ENCODE measurements at places on chromosomes 7 and 10.

DNA sequence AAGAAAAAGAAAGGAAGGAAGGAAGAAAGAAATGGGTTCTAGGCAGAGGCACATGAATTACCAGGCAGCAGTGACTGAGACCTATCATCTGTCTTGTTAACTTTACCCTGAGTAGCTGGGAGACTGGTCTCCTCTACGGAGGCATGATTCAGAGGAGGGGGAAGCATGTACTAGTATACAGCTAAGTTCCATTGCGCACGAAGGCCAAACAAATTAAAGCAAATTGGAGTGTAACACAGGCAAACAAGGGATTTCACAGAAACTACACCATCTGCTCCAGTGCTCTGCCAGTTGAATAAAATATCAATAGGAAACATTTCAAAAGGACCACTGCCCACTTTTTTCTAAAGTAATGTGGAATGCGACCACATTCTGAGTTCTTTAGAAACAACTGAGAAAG, 65.9 kb upstream of the RSU1 start:
- no peak for DNase-seq

DNA sequence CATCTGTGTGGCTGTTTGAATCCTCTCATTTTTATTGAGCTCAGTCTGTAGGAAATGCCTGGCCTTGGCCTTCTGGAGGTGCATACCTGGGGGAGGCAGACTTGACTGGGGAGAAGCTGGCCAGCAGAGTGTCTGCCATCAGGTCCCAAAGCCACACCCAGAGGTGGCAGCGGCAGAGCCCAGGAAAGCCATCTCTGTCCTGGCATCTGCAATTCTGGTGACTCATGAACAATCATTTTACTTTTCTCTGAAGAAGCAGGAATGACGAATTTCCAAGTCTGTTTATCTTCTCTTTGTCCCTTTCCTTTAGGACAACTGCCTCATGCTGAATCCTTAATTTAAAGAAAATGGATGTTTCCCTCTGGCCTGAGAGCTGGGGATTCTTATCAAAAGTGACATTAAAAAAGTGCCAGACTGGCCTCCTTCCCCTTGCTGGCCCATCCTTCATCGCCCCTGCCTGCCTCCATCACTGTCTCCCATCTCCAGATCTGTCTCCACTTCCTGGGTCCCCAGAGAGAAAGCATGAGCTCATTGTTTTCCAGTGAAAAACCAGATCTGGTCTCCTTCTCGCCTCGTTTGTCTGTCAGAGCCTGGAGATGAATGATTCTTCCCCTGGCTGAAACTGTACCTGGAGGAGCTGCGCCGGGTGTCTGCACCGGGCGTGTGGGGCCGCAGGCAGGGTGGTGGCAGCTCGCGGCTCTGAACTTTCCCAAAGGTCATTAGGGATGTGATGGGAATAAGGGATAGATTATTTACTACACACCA, 124.5 kb downstream of the TMEM178B start:
- DNase-seq, result no peak

GRCh38 chr10:47031211-47031900, 120.1 kb downstream of the PTPN20 start:
- peak; percentile 2 for DNase-seq

DNA sequence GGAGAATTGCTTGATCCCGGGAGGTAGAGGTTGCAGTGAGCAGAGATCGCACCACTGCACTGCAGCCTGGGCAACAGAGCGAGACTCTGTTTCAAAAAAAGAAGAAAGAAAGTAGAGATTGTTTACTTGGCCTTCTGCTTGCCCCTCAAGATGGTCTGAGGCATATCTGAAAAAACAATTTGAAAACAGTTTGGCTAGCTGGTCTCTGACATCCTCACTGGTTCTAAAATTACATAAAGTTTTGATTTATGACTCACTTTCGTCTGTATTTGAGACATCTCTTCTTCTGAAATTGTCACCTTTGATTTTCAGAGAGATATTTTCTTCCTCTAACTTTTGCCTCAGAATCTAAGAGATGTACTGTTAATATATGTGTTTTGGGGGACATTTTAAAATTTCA, 49.6 kb upstream of the HELLS start:
- DNase-seq, result no peak

- DNase-seq, result no peak
Measured at GRCh38 chr10:7986851-7987250, 67.6 kb upstream of the GATA3 start.

GRCh38 chr10:22323538-22324305, 2.8 kb downstream of the BMI1 start:
- no peak for DNase-seq

- DNase-seq, result no peak
Measured at GRCh38 chr7:50677638-50677996, 105.1 kb downstream of the GRB10 start.

GRCh38 chr10:48309711-48310226, 3.3 kb downstream of the MAPK8 start:
- DNase-seq, result no peak

GRCh38 chr10:77625379-77625778, 12.2 kb downstream of the KCNMA1 start:
- DNase-seq, result no peak

- no peak for DNase-seq
Measured at GRCh38 chr10:24862589-24862988, 89.8 kb downstream of the PRTFDC1 start.

- no peak for DNase-seq
Measured at GRCh38 chr10:42753507-42754154, 29.0 kb upstream of the BMS1 start.

DNA sequence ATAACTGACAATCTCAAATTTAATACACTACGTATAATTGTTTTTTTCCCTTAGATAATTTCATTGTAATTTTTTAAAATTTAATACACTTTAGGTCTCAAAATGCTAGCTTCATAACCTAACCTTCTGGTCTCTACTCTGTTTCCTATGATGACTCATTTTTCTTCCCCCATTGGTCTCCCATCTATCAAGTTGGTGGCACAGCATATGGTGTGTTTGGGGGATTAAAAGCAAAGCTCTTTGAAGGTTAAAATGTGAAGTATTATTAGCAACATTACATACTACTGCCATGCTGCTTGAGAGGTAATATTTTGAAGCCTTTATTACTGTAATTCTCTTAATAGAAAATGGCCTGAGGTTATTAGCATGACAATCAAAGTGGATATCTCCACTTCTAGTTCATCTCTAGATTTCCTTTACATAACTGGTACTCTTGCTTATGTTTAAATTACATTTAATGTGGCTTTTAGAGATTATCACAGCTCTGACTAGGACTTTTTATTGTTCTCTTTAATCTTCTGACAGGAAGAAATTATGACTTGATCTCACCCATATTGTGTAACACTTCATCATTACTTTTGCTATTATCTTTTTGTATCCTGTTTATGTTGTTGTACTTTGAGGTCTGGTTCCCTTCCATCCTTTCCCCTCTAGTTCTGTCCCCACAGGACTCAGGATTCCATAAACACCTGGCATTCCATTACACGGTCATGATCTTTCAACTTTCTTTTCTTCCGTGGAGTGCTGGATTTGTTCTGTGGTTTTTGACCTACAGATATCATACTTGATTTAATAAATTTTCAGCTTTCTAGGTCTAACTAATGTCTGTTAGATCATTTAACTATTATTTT, 185.1 kb downstream of the SEMA3D start:
- DNase-seq, result no peak

GRCh38 chr10:63692220-63692896, 171.2 kb downstream of the REEP3 start:
- DNase-seq, result no peak

GRCh38 chr10:119940487-119940886, 48.0 kb downstream of the SEC23IP start:
- no peak for DNase-seq

GRCh38 chr10:19819419-19820033, 3.3 kb downstream of the PLXDC2 start:
- no peak for DNase-seq

DNA sequence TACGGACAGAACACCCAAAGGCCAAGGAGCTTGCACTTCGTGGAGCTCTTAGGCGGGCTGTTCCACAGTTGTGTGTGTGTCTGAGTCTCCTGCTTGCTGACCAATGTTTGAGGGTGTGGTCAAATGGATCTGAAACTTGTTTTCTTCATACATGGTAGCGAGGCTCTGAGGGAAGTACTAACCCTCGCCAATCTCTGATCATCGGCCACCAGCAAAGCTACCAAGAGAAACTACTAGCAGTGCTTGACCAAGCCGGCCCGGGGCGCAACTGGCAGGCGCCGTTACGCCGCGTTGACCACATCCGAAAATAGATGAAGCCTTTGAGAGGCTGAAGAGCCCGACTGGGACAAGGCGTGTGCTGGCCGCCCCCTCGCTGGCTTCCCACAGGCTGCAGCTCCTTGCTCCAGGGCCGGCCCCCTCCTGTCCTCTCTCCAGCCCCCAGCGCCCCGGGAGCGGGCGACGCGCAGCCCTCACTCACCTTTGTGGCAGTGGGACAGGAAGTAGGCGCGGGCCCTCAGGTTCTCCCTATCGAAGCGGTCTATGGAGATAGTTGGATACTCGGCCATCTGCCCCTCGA, 384 bp downstream of the DCLRE1C start:
- no peak for DNase-seq

DNA sequence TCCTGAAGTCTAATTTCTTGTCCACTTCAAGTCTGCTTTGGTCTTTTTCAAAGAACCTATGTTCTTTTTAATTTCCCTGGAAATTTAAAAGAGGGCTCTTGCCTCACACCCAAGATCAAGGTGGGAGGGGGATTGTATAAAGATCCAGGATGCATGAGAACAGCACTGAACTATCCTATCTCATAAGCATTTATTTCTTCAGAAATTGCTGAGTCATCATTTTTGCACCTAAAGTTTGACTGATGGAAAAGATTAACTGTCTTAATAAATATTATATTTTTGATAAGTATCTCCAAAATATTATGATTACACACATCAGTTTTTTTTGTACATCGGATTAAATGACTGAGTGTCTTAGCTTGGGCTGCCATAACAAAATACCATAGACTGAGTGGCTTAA, 90.5 kb downstream of the RPS24 start:
- DNase-seq, result no peak

- DNase-seq, result no peak
Measured at GRCh38 chr10:61786728-61787127, 114.8 kb upstream of the ARID5B start.

DNA sequence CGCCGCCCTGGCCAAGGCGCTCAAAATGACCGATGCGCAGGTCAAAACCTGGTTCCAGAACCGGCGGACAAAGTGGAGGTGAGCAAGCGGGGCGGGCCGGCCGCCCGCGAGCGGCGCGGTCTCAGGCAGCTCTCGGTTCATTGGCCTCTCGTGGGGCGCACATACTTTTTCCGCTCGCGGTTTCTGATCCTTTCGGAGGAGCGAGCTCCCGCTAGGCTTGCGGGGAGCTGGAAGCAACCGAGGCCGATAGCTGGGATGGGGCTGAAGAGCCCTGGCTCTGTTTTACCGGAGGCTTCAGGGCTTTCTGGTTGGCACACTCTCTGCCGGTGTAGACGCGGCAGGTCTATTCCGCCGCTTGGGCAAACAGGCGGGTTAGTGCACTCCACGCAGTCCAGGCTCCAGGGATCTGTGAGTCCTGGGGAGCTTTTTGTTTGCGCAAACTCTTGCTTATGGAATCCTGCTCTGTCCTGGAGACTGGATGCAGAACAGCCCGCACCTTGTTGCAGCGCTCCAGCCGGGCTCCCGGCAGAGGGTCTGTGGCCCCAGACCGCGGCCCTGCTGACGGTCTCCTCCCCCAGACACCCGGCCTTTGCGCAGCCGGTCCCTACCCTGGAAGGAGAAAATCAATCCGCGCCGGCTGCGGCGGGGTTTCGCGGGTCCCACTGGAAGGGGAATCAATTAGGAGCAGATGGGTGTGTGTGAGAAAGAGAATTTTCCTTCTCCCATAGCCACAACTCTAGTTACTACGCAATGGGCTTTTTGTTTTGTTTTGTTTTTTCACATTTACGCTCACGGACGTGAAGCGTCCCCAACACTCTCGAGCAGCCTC, 3.4 kb downstream of the TLX1 start:
- no peak for DNase-seq

DNA sequence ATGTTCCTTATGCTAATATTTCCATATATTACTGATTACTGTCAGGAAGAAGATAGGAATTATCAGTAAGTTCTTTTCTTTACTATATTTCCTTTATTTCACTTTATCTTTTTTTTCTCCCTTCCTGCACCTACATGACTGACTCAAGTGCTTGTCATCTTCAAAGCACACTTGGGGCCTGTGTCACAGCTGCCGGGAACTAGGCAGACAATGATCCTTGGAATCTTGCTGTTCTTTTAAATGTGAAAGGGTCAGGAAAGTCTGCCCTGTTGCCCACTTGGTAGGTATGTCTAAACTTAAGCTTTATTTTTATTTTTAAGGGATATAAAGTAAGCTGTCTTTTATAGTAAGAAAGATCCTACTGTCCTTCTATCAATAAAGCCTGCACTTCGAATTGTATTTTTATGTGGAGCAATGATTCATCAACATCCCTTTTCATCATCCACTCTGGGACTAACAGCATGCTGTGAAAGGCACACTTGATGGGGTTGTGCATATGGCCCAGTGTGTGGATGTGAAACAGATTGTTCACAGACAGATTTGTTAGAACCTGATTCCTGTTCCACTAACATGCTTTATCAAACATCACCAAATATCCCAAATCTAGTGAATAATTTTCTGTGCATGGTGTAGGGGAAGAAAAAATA, 556.9 kb downstream of the DNAJB9 start:
- no peak for DNase-seq

DNA sequence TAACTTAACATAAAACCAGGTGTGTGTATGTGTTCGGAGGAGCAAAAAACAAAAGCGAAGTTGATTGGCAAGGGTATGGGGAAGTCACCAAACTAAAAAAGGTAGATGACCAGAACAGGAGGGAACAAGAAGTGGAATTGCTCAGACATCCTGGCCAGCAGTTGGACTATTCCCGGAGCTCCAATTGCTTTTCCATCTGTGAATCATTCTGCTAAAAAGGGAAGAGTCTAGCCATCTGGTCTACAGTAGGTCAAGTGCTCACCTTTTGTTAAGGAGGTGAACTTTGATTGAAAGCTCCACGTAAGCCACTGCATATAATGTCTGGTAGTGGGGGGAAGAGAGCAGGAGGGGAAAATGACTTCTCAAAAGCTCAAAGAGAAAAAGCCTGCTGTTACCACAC, 50.0 kb upstream of the BET1 start:
- DNase-seq, result no peak

GRCh38 chr10:78165617-78166016, 132.0 kb downstream of the RPS24 start:
- DNase-seq, result no peak

DNA sequence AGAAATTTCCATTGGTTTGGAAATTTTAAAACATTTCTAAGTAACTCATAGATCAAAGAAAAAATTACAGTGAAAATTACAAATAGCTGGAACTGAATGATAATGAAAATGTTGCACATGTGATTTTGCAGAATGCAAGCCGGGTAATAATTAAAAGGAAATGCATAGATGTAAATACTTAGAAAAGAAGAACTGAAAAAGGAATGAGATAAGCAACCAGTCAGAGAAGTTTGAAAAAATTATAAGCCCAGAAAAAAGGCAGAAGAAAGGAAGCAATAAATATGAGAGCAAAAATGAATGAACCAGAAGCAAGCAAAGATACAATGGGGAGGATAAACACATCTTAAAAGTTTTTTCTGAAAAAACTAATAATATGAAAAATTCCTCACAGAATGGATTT, 3.2 kb upstream of the TMEM273 start:
- no peak for DNase-seq

All from stimulated activated CD4-positive, alpha-beta T cell treated with anti-CD3 and anti-CD28 coated beads, Interleukin-2, amount 100 ng/mL, for 24 hours (primary cell).